Activated T-cell treated with anti-CD3 and anti-CD28 coated beads for 4 hours (primary cell): ENCODE measurements at places on chromosomes 2 and 18.

DNA sequence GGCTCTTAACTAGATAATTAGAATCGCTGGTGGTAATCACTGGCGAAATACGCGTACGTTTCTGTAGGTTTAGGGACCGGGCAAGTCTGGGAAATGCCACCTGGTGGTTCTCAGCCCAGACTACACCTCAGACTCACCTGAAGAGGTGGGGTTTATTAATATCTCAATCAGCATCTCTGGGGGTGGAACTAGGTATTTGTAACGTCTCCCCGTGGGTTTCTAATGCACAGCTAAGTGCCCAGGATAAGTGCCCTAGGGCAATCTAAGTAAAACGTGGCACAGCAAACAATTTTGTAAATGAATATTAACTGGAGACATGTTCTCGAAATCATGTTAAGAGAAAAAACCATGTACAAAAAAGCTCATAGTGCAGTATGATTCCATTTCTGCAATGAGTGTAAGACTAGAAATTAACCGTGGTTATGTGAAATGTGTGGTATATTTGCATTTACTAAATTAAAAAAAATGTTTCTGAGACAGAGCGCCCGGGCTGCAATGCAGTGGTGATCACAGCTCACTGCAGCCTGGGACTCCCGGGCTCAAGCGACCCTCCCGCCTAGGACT, 760 bp upstream of the CNOT11 start:
- DNase-seq: peak; percentile 15

DNA sequence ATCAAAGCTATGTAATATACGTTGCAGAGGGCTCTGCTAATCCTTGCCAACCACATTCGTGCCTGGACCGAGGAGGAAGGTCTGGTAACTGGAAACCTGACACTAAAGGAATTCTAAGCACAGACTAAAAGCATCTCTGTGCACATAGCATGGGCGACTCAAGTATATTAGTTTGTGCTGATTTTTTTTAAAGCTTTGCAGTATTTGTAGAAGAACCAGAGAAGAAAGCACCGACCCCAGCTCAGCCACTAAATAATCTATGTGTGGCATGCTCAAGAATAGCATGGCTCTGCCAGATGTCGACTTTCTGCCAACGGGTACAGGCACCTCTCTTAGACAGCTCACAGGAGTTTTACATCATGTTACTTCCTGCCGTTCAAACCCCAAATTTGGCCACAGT, 73.2 kb upstream of the NRP2 start:
- no peak for DNase-seq

GRCh38 chr2:216690853-216691741, 4.3 kb downstream of the IGFBP5 start:
- DNase-seq: no peak

DNA sequence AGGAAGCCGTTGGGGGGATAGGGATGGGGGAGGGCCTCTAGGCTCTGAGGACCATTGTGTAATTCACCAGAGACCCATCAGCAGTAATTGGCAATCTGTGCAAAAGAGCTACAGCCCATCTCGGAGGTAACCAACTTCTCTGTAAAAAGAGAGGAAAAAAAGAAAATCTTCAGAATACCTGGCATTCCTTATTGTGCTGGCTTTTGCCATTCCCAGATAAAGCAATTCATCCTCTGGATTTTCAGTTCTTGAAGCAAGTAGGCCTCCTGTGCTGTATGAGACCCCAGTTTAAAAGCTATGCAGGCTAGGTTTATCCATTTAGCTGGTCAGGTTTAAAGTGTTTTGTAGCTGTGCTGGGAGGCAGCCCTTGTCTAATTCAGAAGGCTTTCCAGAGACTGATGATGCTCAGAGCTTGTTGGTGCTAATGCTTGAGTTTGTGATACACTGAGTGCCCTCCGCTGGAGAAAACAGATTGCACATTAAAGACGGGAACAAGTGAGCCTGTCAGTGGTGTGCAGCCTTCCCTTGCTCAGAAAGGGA, at the start of gene LRRTM4:
Gene LRRTM4, minus strand, starts transcription at position 446 of the 540 bp plus-strand sequence.
- no peak for DNase-seq

DNA sequence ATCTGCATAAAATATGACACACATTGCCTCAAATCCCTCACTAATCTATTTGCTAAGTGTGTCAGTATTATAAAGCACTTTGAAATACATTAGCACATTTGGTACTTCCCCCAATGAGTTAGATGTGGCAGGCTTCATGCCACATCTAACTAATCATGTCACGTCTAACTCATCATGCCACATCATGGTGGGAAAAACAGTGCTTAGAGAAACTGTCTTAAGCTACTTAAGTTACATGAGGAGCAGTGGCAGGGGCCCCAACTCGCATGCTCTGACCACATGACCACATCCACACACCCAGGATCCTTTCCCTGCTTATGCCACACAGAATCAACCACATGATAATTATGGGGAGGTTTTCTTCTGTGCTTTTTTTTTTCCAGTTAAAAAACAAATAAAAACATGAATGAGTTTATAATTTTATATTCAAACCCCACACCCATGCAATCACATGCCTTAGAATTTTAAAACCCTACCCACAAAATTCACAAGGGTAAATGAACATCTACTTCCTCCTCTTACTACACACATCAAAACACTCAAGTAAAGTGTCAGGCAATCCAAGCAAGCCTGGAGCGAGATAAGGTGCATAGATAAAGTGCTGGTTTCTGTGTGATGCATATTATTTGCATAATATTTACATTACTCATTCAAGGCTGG, 1.6 kb downstream of the ABCA12 start:
- DNase-seq: no peak

GRCh38 chr18:59846814-59847490, 52.8 kb upstream of the PMAIP1 start:
- no peak for DNase-seq

DNA sequence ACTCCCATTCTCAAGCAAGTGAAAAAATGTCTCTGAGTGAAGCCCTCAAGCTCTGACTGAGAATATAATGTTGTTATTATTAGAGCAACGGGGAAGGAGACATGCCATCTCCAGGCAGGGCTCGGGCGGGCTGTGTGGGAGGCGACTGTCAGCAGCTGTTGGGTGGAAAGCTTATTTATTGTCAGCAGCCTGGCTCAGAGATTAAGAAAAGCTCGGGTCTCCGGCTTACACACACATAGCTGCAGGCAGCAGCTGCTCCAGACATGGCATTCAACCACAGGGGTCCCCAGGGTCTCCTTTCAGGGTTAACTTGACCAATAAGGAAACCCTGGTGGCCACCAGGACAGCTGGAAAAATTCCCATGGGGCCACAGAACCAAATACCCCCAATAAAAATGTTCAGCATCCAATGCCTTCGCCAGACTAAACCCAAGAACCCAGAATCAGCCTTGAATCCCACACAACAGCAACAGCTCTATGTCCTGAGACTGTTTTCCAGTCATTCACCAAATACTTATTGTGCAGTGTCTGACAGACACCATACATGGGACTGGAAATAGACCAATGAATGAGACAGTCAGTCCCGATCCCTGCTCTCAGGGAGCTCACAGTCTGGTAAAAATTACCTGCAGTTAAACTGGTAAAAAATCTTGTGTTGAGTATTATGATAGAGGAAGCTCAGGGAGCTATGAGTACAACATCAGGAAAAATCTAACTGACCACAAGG, 70.5 kb upstream of the RTN4 start:
- no peak for DNase-seq

DNA sequence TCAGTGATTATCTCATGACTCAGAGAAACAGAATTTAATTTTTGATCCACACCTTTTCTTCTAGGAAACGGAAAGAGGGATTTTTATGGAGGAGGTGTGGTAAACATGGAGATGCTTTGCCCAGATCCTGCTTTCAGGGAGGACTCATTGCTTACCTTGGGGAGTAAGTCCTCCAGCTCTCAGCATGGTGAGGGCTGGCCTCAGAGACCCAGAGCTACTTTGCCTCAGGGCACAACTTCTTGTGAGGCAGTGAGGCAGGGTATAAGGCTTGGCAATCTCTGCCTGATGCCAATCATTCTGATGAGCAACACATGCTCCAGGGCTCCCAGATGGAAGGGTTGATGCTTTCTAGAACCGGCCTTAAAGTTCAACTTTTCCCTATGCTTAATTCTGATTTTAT, 189.9 kb upstream of the DCC start:
- DNase-seq: no peak

DNA sequence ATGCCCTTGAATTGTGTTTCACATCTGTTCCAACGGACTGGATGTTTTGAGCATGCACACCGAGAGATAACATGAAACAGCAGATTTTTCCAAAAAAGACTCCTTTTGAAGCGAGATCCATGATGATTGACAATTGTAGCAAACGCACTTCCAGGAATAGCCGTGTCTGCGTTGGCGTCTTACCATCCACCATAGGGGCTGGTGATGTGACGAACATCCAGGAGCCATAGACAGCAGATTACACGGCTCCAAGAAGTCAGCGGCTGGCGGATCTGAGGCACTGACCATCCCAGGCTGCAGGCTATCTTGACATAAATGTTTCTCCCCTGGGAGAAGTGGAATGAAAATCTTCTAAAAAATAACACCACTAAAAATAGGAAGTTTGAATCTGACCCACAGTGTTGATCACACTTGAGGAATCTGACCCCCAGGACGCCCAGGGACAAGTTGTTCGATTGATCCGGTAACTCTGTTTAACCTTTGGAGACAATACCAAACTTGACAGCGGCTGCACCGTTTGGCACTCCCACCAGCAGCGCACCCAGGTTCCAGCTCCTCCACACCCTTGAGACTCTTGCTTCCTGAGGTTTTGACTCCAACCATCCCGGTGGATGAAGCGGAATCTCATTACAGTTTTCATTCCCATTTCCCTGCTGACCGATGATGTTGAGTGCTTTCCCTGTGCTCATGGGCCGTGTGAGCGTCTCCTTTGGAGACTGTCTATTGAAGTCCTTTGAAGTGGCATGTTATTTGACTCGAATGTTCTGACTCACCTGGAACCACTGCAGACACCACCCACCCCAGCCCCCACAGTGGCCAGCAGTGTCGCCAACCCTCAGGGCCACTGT, 140.0 kb upstream of the GPC1 start:
- no peak for DNase-seq

GRCh38 chr18:75546964-75547363, 119.5 kb upstream of the SMIM21 start:
- DNase-seq: no peak

DNA sequence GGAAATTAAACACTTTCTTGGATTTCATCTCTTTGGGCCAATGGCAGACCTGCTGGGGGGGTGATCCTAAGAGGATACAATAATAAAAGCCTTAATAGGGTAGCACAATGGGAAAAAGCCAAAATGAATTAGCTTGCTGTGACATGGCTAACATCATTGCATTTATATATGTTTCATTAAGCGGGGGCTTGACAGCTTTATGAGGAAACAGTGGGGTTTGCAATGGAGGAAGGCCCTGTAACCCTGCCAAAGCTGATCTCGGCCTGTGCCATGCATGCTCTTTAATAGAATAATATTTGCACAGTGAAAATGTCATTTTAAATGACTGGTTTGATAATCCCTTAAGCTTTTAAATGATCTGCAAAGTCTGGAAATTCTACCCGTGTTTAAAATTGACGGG, 291.5 kb downstream of the SLC4A3 start:
- DNase-seq: no peak

DNA sequence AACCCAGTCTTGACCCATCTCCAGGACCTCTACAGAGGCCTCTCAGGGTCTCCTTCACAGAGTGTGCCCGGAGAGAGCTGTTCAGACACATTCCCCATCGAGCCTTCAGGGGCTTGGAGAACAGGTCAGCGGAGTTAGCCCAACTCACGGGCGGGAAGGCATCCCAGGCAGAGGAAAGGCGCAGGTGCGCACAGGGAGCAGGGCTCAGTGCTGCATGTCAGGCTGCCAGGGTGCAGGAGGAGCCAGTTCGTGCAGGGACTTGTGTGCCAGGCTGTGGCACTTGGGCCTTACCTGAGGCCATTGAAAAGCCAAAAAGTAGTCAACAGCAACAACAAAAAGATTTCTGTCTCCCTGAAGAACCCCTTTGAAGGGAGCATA, 104.0 kb downstream of the ITGB1BP1 start:
- DNase-seq: no peak

GRCh38 chr2:115603285-115603684, 1160.8 kb downstream of the DPP10 start:
- DNase-seq: no peak

- peak; percentile 46 for DNase-seq
Observed at GRCh38 chr2:69642709-69643601, 584 bp downstream of the AAK1 start.

DNA sequence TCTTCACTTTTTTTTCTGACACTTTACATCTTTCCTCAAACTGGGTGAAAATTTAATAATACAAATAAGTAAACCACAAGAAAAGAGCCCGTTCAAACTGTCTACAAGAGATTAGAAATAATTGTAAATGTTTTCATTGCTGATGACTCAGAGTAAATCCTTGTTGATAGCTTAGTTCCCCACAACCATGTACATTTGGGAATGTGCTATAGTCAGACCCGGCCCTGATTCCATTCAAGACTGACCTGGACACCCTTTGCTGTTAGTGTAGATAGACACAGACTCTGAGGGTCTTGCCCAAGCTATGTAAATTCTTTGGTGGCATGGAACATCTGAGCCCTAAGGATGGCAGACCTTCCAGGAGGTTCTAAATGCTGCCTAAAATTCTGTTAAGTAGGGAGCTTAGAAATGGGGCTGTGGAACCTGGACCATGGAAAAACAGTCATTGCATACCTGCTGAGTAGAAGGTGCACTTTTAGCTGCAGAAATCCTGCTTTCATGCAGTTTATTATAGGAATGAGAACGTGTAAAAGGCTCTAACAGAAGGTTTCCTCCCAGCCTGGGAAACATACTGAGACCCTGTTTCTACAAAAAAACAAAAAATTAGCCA, 3.7 kb downstream of the MALT1 start:
- DNase-seq: no peak

DNA sequence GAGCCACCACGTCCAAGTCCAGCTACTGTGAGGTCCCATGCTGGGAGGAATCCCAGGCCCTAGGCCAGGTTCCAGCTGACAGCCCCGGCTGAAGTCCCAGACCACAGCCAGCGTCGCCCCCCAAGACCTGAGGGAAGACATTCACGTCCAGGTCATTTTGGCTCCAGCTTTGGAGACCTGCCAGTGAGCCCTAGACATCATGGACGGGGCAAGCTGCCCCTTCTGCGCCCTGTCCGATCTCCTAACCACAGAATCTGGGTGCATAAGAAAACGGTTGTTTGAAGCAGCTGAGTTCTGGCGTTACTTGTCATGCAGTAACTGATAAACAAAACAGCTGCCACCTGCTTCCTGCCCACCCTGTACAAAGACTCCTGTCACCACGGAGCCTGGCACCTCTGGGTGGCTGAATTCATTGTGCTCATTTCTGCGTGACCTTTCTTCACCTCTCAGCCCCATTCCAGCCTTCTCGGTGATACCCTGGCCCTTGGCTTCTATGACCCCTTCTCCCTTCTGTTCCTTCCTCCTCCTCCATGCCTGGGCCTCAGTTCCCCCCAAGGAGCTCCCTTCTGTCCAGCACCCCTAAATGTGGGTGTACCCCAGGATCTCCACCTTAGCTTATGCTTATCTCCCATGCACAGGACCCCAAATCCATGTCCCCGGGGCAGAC, 72.6 kb upstream of the SMAD7 start:
- no peak for DNase-seq

DNA sequence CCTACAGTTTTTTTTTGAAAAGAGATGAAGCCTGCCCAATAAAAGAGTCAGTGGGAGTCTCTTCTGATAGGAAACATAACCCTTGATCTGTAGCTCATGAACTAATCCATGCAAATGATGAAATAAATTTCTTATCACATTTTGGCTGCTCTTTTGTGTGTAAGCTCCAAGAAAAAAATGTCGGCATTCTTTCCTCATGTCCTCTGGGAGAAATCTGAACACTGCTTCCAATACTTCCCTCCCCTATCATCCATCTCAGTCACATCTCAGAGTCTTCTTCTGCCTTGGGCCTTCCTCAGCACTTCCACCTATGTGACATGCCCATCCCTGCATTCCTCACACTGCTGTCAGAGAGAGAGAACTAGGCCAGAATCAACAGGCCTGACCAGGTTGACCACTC, 395.7 kb upstream of the ST6GAL2 start:
- DNase-seq: no peak
